ENCODE measurements at places on chromosomes 11 and 22.
A peak's percentile ranks its signal among the peaks of the same experiment; 100 is the strongest.

GRCh38 chr11:130020323-130020722 is 17.7 kb upstream of the PRDM10 start:
- no peak for DNase-seq

DNA sequence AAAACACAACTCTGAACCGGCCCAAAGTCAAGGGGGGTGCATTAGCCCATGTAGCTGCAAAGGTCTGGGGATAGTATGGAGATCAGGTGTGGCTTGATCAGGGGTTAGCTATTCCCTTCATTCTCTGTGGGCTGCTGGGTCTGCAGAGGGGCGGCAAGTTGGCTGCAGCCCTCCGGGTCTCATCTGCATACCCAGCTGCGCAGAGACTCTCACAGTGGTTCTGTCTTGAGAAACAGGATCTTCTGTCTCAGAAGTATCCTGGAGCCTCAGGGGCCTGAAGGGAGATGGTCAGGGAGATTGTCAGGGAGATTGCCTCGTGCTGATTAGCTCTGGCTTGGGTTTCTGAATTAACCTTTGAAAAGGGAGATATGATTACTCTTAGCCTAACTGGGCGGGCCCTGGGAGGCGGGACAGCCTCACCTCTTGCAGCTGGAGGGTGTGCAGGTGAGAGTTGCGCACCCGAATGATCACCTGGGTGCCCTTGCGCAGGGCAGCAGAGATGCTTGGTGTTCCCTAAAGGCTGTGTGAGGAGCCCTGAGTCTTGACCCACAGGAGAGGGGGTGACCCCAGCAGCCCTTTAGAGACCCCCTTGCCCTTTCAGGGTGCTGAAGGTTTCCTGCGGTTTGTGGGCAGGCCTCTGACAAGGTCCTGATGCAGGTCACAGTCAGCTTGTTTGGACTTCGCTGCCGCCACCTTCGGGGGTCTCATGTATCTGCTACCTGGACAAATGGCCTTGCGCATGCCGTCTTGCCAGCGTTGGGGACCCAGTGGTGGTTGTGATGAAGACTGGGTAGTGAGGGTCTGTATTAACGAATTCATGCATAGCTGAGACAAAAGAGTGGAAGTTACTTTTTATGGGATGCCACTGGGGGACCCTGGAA is 7.3 kb downstream of the ARHGAP8 start:
- DNase-seq = no peak

- no peak for DNase-seq
These were observed 4.8 kb downstream of the PIM3 start for GRCh38 chr22:49965091-49966040.

DNA sequence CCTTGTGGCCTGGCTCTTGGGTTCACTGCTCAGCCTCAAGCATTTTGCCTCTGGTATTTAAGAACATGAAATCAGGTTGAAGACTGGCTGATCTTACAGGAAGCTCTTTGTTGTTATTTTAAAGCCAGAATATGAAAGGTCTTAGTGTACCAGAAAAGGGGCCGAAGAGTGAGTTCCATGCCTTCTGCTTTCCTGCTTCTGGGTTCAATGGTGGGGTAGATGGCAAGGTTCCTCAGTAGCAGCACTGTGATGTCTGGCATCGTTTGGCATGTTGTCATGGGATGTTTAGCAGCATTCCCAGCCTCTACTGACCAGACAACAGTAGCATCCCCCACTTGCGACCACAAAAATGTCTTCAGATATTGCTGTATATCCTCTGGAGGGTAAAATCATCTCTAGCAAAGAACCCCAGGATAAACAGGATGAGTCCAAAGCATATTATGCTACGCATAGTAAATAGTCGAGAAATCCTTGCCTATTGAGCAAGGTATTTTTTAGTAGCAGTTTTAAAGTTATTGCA is 2.4 kb downstream of the VPS26B start:
- DNase-seq = no peak

- DNase-seq = no peak
These were observed 33.0 kb downstream of the SLC17A6 start for GRCh38 chr11:22371160-22371559.

- DNase-seq = no peak
These were observed at the start of gene FJX1 for GRCh38 chr11:35617687-35618496. Gene FJX1, plus strand, starts transcription at chr11:35618460. Its CDS starts 177 bp downstream, at chr11:35618637.

DNA sequence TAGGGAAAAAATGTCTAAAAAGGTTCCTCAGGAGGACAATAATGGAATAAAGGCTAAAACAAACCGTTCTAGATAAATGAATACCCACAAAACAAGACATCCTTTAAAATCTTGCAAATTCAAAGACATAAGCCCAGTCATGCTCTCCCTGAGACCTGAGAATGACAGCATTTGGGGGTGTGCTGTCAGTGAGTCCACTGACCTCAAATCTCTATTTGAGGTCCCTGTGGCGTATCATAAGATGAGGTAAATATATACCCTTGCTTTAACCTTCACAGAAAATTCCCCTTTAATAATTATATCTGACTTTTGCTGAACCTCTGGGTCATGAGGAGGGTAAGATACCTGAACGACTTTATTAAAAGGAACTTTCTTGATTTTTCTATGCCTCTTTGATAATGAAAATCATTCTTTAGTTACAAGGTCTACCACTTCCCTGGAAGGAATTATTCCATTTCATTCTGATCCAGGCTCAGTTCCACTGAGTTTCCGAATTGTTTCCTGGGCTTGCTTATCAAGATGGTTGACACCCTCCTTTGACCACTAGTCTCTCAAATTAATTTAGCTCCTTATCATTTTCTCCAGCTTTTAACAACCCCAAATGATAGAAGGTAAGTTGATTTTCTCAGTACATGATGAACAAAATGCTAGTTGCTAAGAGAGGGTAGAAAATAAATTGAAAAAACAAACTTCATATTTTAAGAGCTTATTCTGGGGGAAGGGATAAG is 53.8 kb upstream of the CHRM4 start:
- DNase-seq = no peak

DNA sequence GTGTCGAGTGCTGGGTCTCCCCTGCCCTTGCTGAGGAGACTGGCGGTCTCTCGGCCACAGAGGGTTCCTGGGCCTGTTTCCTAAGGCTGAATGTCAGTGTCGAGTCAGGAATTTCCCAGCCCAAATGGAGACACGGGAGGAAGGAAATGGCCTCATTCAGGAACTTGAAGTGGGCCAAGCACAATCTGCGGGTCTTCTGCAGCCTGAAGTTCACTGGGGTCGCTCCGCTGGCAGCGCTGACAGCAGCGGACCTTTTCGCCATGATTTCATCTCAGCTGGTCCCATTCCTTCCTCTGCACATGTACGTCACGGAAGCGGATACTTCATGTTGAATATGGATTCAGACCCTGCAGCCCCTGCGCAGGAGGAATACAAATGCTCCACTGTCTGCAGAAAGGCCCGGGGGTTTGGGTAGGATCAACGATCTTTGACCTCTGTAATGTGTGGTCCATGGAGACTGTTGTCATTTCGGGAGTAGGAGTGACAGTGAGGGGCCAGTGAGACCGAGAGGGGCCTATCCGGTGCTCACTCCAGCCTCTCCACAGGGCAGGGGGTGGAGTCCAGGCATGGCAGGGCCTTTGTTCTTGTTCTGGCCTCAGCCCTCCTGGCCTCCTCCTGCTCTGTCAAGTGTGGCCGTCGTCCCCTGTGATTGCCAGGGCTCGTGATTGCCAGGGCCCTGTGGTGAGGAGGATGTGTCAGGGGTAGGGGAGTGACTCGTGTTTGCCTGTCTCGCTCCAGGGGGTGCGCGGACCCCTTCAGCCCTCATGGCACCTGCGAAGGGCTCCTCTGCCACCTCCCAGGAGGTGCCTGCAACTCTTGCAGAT is 402.3 kb downstream of the TBC1D22A start:
- no peak for DNase-seq

GRCh38 chr22:41697126-41697775 is 2.1 kb upstream of the MEI1 start:
- DNase-seq = peak; percentile 86

DNA sequence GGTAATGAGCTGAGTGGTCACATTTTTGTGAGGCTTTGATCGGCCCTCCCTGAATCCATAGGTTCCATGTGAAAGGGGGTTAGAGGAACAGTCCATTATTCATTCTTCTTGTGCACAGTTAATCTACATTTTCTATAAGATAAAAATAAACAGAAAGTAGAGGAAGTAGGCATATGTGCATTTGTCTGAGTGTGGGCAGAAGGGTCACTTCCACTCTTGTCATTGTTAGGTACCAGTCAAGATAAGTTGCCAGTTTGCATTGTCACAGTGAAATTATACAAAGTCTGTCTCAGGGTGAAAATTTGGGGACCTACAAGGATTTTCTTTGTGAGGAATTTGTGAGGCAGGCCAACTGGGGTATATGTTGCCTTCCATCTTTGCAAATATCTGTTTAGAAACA is 4.6 kb upstream of the APOL4 start:
- no peak for DNase-seq

- DNase-seq = no peak
These were observed 3.1 kb upstream of the APOBEC3D start for GRCh38 chr22:39017596-39018365.

DNA sequence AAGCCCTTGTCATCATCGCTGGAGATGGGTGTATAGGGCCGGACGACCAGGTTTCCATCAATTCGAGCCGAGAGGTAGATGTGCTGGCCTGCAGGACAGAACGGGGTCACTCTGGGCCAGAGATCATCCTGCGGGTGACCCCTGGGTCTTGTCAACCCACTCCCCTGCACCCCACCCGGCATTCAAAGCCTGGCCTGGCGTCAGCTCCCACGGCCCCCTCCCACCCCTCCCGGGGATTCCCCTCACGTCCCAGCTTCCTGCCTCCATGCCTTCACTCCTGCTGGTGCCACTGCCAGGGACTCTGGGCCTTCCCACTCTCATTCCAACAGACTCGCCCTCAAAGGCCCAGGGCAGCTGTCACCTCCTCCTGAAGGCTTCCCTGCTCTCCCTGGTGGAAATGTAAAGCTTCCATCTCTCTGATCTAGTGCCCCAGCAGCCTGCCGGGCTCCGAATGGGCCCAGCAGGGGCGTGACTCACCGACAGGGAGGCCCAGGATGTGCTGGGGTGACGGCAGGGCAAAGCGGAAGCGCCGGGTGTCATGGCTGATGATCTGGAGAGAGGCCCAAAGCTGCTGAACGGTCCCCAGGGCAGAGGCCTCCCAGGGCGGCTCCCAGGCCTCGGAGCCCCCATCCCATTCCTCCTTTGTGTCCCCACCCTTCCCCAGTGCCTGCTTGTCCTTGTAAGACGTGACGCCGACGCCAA is 9.3 kb downstream of the ATP5MGL start:
- DNase-seq = no peak

- no peak for DNase-seq
These were observed 46.8 kb downstream of the ATXN10 start for GRCh38 chr22:45718391-45718790.

DNA sequence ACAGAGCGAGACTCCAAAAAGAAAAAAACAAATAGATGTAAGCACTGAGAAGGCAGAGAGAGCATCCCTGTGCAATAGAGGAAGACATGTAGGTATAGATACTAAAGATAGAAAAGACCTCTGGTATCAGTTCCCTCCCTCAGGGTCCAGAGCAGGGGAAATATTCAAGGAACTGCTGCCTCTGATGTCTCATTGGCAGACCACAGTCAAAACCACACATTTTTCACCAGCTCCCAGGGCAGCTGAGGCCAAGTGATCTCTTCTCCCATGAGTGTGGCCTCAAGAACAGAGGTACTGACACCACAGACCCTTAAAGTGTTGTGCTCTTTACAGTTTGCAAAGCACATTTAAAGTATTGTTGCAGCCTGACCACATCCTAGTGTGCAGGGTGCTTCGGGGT is 288.5 kb downstream of the NTM start:
- DNase-seq = no peak

- no peak for DNase-seq
These were observed 13.2 kb downstream of the PHLDB1 start for GRCh38 chr11:118620529-118621070.

GRCh38 chr11:121018746-121019145 is 5.2 kb upstream of the TBCEL start:
- no peak for DNase-seq

GRCh38 chr11:111388842-111389241 is 9.8 kb upstream of the POU2AF1 start:
- DNase-seq = no peak

All from stimulated activated CD4-positive, alpha-beta T cell treated with anti-CD3 and anti-CD28 coated beads, TNF-alpha, amount 100 ng/mL, for 1 hour (primary cell).